ENCODE measurements at places on chromosomes 2 and 18. TPM values are rescaled to one million over a fixed set of nuclear protein-coding genes. Genes with fewer than 3 reads are reported as not detected.

- DNase-seq, result no peak
Measured at GRCh38 chr2:60459851-60460250, 93.6 kb downstream of the BCL11A start.

CHRND gene
- not detected for total RNA-seq

LDLRAD4 gene
- total RNA-seq, result 7.2 TPM

GRCh38 chr2:172094294-172095145, 8.2 kb downstream of the DLX2 start:
- DNase-seq, result no peak

DNA sequence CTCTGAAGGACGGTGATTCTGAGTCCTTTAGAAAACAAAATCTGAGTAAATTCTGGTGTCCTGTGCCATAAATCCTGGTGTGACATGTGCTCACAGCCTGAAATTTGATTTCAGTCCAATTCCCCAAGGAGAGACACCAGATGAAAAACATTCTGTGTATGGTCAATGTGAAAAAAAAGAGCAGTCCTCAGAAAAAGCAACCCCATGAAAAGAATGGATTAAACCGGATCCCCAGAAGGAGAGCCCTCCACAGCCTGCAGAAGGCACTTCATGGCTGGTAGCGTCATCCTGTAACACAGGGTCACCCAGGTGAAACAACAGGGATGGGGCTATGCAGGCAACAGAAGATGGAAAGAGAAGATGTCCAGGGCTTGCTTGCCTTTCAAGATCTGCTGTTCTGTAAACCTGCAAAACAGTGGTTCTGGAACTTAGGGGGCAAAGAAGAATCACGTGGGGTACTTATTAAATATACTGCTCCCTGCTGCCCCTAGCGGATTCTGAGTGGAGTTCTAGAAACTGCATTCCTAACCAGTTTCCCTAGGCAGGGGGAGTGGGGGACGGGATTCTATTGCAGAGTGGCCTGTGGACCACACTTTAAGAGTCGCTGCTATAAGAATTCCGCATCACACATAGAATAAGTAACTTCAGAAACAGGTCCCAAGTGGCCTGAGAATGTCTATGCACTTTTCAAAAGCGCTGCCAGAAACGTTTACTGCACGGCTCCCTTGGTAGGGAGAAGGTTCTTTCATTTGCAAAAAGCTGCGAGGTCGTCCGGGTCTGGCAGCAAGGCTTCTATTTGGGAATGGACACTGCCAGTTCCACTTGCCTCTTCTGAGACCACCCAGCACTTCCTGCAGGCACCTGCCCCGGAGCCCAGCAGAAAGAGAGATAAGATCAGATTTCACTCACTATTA, 118.9 kb upstream of the ARL5A start:
- peak; percentile 52 for DNase-seq

DNA sequence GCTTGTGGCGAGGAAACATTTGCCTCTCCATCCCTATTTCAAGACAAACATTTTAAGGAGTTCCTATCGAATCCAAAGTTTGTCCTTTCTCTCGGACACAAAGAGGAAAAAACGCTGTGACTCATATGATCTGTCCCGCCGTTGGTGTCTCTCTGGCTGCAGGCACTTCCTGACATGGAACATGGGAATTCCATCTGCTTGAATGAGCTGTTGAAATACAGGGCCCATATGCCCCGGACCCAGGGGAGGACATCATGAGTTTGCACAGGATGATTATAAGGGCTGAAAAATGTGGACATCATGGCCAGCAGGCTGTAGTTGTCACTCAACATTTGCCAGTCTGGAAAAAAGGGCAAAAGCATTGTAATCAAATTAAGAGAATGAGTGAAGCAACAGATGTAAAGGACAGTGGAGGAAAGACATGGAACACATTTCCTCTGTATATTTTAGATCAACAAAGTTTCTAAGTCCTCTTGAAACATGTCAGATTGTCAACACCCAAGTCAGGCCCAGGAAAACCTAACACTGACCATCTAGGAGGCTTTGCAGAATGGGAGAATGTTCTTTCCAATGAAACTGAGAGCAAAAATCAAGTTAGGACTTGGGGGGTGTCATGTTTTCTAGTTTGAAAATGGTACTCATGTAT, 103.2 kb upstream of the SMIM21 start:
- no peak for DNase-seq

DNA sequence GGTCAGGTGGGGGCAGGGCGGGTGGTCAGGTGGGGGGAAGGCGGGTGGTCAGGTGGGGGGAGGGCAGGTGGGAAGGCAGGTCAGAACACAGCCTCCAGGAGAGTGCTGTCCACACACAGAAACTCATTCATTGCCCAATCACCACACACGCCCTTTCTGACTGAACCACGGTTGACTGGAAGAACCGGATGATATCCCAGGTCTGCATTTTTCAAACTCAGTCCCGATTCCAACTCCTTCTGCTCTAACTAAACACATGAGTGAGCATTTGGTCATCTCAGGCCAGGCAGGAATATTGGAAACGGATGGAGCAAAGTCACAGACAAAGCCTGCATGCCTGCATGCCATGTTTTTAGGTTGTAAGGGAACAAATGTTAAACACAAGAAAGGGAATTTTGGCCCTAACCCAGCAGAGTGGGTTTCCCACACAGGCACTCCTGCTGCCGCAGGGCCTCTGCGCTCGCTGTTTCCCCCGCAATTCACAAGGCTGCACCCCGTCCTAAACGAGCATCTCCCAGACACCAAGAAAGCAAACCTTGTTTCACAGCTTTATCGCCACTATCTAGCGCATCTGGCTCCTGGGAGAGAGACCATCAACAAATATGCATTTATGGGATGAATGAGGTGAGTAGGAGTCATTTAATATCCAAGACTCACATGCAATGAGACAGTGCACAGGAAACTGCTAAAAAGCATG, 100.1 kb downstream of the ZNF516 start:
- DNase-seq, result no peak

C1D gene
- total RNA-seq, result 11.4 TPM

- peak; percentile 60 for DNase-seq
Measured at GRCh38 chr2:209977386-209978239, 24.8 kb upstream of the RPE start.

PLEK gene
- total RNA-seq, result 0.11 TPM

REG3A gene
- not detected for total RNA-seq

DNA sequence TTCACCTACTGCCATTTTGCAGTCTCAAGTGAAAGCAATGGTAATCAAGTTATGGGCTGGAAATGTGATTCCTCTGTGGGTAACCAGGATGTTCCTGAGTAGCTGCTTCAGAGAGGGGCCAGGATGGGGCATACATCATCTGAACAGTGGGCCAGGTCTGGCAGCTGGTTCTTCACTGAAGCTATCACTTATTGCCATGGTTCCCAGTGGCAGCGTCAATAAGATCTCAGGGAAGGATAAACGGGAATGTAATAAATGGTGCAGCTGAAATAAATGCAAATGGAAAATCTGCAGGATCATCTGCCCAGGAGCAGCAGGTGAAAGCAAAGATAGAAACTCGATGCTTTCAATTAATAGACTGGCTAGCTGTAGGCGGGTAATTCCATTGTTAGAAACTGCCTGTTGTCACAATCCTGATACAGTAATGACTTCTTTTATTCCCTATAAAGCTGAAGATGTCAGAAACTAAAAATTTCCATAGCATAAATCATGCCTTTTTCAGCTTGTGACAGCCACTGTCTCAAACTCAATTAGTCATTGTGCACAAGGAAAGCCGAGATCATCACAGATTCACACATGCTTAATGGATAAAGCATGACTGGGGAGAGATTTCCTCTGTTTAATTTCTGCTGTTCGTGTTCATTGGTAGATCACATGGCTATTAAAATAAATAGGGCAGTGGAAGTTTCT, 56.2 kb upstream of the CCDC85A start:
- no peak for DNase-seq

LINC00305 gene
- not detected for total RNA-seq

DNA sequence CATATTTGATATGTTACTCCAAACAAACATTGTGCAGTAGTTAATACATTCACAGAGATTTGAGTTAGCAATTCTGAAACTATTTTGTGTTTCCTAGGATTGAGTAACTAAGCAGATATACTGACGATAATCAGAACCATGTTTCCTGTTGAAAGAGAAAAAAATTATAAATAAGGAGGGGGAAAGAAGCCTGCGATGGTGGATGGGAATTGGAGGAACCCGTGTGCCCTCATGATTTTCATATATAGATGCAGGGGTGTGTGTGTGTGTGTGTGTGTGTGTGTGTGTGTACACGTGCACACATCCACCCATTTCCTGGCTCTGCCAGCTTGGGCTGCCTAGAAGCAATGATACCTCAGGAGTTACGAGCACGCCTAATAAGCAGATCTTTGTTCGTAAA, 56.9 kb downstream of the LPIN2 start:
- no peak for DNase-seq

DNA sequence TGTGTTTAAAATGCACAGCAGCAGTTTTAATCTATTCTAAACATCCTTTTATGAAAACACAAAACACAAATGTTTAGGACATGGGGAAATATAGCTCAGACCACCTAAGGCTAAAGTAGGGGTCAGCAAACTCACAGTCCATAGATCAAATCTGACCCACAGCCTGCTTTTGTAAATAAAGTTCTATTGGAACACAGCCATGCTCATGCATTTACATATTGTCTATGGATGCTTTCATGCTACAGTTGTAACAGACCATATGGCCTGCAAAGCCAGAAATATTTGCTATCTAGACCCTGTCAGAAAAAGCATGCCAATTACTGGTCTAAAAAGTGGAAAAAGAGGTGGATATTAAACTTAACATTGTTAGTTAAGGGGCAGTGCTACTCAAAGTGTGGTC, 1105.4 kb upstream of the KLHL29 start:
- no peak for DNase-seq

DNA sequence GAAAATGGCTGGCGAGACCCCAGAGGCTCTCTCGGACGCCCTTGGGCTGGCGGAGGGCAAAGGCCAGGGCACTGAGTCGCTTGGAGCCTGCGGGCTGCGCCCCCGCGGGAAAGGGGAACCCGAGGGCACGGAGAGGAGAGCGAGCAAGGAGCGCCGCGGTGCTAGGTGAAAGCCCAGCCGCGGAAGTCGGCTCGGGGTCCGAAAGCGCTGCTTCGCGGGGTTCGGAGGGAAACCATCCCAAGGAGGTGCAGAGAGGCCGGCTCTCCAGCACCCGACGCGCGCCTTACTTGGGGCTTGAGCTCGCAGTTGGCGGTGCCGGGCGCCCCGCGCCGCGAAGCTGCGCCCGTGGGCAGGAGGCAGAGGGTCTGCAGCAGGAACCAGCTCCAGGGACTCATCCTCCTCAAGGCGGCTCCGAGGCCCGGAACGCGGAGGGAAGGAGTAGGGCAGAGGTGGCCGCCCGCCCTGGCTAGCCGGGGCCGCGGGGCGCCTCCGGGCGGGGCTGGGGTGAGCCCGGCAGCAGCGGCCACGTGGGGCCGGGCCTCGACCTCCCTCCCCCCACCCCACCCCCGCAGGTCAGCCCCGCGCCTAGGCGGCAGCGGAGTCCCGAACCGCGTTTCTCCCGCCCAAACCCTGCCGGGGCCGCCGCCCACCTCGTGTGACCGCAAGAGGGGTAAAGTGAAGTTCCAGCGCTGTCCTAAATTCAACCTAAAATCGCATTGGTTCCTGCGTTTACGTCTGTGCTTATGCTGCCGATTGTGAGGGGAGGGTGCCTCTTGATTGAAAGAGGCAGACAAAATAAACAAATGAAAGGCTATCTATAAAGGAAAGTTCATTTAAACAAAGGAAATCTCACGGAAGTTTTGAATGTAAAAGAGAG, at the start of gene TRABD2A:
Gene TRABD2A (minus strand): TSS at position 440 of the 877 bp plus-strand sequence. CDS start 45 bp downstream, at position 395.
- no peak for DNase-seq

SLC39A6 gene
- 13.2 TPM for total RNA-seq

PLB1 gene
- 0.80 TPM for total RNA-seq

- DNase-seq, result no peak
Measured at GRCh38 chr2:236131073-236131692, 37.0 kb downstream of the GBX2 start.

GRCh38 chr2:233350708-233351107, 3.6 kb upstream of the DGKD start:
- DNase-seq, result peak; percentile 70

EPC2 gene
- 25.2 TPM for total RNA-seq

L3MBTL4 gene
- 0.18 TPM for total RNA-seq

ATP6V1C2 gene
- not detected for total RNA-seq

NEB gene
- total RNA-seq, result 3.6 TPM

GRCh38 chr2:239942871-239943311, 82.3 kb downstream of the NDUFA10 start:
- DNase-seq, result no peak

- DNase-seq, result peak; percentile 35
Measured at GRCh38 chr2:128536925-128537620, 218.4 kb upstream of the HS6ST1 start.

DNA sequence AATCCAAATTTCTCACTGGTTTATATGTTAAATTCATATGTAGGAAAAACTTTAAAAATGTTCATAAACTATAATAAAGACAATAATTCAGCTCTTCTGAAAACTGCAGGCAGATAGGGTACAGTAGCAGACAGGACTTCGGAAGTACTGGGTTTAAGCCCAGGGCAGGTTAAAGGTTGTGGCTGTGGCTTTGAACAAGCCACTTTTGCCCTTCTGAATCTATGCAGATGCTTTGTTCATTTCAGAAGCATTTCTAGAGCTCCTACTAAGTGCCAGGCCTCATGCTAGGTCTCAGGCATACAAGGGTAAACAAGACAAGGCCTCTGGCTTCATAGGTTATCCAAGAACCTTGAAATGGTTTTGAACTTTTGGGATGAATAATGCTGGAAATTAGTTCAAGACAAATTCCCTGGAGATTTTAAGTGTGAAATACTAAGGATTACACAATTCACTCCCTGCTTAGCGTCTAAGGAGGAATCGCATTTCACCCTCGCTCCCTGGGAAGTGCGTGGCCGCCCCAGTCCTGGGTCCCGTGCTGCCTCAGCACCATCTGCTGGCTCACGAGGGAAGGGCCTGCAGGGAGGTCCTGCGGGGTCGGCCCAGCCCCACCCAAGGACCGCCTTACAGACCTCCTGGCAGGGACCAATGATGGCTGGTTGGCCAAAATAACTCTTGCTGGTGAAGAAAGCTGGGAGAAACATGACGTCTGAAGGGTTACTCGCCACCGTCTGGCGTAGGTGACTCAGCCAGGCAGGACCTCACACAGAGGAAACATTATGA, 67.7 kb upstream of the L3MBTL4 start:
- DNase-seq, result no peak

DNA sequence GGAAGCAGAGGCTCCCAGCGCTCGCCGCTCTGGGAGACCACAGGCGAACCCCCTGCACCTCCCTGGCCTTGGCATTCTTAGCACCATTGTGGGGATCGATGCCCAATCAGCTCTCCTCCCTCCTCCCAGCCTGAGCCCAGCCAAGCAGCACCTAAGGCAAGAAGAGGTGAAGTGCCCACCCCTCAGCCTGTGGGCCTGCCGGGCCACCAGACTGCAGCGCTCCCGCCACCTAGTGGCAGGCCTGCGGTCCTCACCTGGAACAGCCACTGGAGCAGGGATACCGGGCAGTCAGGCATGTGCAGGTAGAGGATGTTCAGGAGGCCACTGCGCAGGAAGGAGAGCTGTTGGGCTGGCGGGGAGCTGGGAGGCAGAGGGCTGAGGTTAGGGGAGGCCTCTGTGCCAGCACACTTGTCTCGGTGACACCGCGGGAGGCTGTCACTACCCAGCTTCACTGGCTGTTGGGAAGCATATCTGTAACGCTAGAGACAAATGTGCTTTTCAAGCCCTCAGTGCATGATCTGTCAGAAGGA, 35.2 kb downstream of the FAM178B start:
- DNase-seq, result peak; percentile 56

WBP1 gene
- 50.5 TPM for total RNA-seq

CCDC85A gene
- 16.9 TPM for total RNA-seq

TRIM43 gene
- not detected for total RNA-seq

Data from endothelial cell of umbilical vein (primary cell).